RPMI7951 (cell line): ENCODE measurements at places on chromosomes 1 and 21. TPM values are rescaled to one million over a fixed set of nuclear protein-coding genes. Genes with fewer than 3 reads are reported as not detected.

DNA sequence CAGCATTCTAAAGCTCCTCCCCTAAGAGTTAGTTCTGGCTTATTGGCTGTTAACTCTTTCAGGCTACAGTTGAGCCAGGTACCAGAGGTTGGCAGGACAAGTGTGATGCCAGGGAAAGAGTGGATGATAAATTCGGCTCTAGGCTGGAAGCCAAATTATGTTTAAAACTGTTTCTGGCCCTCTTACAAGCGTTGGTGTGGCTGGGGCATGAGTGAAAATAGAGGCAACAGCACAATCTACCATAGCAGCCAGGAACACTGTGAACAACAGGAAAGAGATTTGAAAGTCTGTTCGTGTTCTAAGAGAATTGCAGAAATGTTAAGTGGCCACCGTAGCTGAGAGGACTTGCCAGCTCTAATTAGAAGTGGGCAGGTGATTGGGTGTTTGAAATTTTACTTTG lies 84.2 kb downstream of the CDC7 start:
- DNase-seq = no peak

DNA sequence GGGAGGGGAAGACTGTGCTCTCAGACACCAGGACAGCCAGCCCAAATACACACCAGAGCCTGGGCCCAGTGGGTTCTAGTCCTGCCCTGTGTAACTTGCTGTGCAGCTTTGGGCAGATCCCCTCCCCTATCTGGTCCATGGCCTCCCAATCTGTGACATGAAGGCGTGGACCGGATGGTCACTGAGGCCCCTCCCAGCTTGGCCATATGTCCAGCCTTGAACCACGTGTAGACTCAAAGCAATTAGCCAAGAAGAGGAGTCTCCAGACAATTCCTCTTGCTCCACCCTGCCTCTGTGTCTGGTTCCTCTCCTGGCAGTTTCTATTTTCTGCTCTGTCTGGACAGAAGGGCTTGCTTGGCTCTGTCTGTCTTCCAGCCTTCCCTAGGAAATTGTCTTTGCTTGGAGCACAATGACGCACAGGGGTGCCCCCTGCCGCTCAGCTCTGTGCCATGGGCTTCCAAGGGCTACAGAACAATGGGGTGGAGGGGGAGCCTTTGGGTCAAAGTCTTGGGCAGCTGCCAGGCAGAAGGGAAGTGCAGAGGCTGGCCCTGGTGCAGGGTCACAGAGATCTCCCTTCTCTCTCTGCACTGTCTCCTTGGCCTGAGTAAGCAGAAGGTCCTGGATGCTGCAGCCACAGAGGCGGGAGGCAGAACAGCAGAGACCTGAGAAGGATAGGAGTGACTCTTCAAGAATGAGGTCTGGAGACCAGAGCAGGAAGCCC lies 66.1 kb downstream of the TENT5C start:
- DNase-seq = peak; percentile 24

NAXE gene
- 85.4 and 91.0 TPM in 2 replicates for total RNA-seq

DNA sequence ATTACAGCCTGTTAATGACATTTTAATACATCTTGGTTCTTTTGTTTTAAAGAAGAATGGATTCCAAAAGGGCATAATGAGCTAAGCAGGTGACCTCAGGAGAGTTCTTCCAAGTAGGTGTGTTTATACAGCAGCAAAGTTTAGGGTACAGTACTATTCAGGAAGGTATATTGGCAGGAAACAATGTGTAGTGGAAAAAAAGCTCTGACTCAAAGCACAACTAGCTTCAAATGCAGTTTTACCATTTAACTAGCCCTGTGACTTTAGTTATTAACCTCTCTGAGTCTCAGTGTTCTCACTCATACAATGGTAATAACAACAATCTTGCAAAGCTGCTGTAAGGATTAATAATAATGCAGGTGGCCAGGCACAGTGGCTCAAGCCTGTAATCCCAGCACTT lies 29.9 kb downstream of the FAF1 start:
- DNase-seq = no peak

GRCh38 chr1:38088791-38089190 lies 42.2 kb upstream of the POU3F1 start:
- no peak for DNase-seq

GRCh38 chr1:22767852-22768251 lies 57.2 kb downstream of the EPHB2 start:
- no peak for DNase-seq

CDC7 gene
- 14.3 and 17.8 TPM in 2 replicates for total RNA-seq

SHISA4 gene
- 22.3 and 30.4 TPM in 2 replicates for total RNA-seq

- DNase-seq = no peak
These were observed 82.4 kb upstream of the VAMP3 start for GRCh38 chr1:7688659-7689058.

FAM163A gene
- not detected in 2 replicates for total RNA-seq

SYT2 gene
- total RNA-seq = not detected in 2 replicates

GRCh38 chr1:87712261-87713010 lies 383.8 kb downstream of the LMO4 start:
- DNase-seq = no peak

DNA sequence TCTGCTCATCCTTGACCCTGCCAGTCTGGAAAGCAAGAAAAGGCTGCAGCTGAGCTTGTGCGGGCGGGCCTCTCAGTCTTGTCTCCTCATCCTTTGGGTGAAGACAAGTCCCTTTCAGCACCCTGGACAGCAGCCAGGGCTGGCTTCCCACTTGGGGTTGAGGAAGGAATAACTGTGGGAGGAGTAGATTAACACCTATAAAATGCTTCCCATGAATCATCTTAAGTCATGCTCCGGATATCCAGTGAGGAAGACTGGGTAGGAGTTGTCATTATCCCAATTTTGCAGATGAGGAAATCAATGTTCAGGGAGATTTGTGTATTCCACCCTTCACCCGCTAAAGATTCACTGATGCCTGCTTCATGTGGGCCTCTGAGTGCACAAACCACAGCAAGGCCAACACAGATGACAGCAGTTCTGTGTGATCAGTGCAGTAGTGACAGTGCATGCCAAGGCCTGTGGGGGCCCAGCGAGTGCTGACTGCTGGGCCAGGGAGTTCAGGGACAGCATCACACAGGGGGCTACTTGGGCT lies 20.1 kb upstream of the COL16A1 start:
- peak; percentile 77 for DNase-seq

DNA sequence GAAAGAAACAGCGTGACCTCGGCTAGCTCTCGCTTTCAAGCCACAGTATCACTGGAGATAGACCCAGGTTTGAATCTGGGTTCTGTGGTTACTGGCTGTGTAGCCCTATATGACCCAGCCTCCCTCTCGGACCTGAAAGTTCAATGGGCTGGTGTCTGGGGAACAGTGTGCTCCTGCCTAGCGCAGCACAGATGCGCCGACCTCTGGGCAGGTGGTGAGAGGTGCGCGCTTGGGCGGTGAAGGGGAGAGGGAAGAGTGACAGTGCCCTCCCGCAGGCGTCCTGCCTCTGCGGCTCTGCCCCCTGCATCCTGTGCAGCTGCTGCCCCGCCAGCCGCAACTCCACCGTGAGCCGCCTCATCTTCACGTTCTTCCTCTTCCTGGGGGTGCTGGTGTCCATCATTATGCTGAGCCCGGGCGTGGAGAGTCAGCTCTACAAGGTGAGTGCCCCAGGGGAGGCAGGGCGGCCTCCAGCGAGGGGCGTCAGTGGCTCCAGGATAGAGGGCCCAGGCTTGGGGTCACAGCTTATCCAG lies 10.5 kb downstream of the SERINC2 start:
- DNase-seq = no peak

WNT9A gene
- total RNA-seq = 9.5 and 14.0 TPM in 2 replicates

- DNase-seq = no peak
These were observed 27.0 kb upstream of the DYRK1A start for GRCh38 chr21:37339552-37339939.

DNA sequence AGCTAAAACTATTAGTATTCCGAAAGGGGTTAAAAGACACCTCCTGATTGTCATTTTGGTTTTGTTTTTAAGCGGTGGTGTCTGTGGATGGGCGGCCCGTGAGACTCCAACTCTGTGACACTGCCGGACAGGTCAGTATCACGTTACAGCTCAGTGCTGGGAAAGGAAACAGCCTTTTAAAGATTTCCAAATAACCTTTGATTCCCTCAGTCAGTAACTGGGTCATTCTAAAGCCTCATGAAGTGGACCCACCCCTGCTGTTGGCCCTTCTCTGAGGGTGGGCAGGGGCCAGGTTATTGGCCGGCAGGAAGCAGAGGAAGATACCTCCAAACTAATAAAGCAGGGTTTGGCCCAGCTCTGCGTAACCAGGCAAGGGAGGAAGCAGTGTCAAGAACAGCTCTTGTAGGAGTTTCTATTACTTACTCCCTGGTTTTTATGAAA lies 2.3 kb downstream of the RHOU start:
- DNase-seq = no peak

GRCh38 chr1:156812293-156812990 lies 4.2 kb downstream of the SH2D2A start:
- DNase-seq = no peak

AMY1B gene
- not detected in 2 replicates for total RNA-seq

LCE6A gene
- total RNA-seq = not detected in 2 replicates

- DNase-seq = no peak
These were observed 12.1 kb upstream of the EPHX4 start for GRCh38 chr1:92017656-92018055.

DNA sequence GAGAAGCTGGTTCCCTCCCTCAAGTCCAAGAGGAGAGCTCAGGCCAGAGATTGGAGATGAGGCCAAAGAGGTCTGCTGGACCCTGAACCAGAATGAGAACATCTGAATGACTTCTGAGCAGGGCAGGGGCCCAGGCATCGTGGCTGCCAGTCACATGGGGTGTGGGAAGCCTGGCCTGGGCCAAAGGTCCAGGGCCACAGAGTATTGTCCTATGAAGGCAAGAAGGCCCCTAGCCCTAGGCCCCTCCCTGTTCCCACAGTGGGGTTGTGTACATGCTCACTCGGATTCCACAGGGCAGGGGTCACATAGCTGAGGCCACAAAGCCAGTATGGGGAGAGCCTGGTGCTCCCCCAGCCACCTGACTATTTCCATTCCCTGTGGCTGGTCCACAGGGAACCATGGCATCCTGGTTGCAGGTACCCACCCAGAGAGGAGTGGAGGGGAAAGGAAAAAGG lies 18.5 kb upstream of the SLC1A7 start:
- no peak for DNase-seq

GJB3 gene
- total RNA-seq = not detected in 2 replicates

DNA sequence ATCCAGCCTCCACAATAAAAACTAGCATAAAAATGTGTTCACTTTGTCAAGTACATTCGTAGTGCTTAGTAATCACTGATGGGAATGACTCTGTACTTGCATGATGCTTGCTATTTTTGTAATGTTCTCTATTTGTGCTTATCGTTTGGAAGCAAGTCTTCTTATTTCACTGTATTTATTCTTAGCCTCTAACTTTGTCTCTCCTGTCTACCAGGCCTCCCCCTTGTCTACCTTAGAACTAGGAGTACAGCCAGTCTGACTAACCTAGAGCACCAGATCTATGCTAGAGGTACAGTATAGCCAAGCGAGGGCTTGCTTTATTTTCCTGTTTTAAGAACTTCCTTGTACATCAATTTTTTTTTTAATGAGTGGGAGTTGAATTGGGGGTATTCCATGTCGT lies 108.2 kb downstream of the VPS13D start:
- DNase-seq = no peak

DNA sequence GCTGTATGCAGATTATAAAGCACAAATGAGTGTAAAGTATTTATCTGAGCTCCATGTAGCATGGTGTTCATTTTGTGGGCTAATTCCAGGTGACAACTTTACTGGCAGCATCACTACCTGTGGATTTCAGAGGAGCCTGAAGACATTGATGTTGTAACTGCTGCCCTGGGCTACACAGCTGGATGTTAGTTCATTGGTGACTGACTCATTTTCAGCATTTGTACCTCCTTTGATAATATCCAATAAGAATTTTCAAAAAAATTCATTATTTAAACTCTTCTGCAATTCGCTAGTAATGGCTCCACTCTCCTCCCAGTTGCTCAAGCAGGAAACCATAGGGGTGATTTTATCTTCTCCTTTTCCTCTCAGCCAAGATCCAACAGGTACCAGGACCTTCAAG lies 37.3 kb upstream of the HSD3B1 start:
- no peak for DNase-seq

DNA sequence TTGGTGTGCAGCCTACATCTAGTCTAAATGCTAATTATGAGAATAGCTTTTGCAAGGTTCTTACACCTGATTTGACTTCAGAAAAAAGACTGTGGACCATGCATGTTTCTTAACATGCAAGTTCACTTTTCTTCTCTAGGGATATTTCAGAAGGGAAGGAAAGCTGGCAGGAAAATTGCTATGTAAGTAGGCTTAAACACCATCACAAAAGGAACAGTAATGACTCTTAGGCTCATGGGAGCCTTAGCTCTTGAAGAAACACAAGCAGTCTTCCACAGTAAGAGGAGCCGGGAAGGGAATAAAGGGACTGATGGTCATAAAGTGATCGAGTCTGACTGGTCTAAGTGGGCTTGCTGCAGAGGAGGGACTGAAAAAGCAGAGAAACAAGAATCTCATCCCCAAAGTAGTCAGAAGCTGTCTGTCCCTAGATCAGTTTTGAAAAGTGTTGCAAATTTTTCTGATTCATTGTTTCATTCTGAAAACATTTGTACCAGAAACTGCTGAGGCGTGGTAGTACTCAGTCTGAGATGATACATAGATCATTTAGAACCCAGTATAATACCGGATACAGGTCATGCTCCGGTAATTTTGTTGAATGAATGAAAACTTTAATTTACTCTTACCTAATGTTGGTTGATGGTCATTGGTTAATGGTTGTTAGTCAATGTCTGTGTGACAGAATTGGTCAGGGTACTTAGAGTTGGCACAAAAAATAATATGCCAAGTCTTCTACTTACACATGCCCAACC lies 40.9 kb downstream of the SMYD2 start:
- no peak for DNase-seq

DNA sequence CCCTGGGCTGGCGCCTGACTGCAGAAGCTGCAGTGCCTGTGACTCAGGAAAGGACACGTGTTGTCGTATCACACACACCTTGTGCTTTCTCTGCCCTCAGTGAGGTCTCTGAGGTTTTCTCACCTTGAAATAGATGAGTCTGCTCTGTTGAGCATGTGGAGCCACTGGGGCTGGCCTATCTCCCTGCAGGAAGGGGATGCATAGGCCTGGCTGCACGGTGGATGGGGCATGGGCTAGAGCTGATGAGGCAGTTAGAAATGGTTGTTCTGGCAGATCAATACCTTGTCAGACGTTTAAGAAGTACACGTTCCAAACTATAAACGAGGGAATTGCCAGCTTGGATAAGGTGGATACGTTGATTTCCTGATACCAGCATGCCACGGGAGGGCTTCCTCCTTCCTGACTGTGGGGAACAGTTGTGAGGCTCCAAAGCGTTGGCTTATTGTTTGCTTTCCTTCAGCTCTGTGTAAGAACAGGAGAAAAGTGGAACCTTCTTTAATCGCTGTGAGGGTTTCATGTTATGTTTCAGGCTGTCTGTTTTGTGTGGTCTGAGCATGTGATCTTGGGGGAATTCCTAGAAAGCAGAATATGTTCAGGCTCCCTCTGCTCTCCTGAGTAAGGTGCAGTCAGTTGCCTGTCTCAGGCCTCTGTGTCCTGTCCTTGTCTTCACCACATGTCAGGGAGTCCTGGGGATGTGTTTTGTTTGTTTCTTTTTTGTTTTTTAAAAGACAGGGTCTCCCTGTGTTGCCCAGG lies 44.8 kb downstream of the PCNT start:
- DNase-seq = no peak

GRCh38 chr1:69929308-69930057 lies 275.9 kb downstream of the LRRC40 start:
- no peak for DNase-seq
